KG1 (cell line): ENCODE measurements at places on chromosomes 1 and 21.

DNA sequence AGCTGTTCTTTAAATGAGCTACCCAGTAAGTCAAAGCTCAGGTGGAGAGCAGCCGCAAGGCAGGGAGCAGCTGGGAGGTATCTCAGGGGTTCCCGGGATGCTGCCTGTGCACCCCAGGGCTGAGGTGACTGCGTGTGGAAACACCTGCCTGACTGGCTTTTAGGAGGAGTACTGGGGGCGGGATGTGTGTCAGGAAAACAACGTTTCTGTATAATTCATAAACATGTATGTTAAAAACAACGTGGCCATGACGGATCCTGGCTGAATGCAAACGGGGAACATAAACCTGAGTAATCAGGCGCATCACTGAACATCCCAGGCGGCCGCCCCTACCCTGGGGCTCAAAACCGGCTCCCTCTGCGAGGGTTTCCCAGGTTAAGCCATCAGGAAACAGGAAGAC, 1.5 kb downstream of the C1orf159 start:
- DNase-seq: no peak

- DNase-seq: no peak
These were observed 16.6 kb downstream of the SAMD11 start for GRCh38 chr1:940107-941014.

DNA sequence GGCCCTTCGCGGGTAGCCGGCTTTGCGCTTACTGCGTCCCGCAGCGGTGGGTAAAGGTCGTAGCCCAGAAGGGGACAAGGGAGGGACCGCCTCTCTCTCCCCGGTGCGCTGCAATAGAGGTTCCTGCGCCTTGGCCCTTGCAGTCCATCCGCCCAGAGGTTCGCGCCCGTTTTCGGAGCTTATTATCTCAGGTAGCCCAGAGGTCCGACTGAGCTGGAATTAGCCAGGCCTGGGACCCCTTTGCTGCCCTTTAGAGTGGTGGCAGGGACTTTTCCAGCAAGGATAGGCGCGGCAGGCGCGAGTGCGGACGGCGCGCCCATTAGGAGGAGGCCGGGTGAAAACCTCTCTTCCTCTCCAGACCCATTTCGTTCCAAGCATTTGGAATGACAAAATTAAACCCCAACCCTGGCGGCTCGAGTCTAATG, 5.0 kb downstream of the LHX4 start:
- no peak for DNase-seq

- DNase-seq: no peak
These were observed 8.7 kb upstream of the ZNF691 start for GRCh38 chr1:42837709-42838108.

DNA sequence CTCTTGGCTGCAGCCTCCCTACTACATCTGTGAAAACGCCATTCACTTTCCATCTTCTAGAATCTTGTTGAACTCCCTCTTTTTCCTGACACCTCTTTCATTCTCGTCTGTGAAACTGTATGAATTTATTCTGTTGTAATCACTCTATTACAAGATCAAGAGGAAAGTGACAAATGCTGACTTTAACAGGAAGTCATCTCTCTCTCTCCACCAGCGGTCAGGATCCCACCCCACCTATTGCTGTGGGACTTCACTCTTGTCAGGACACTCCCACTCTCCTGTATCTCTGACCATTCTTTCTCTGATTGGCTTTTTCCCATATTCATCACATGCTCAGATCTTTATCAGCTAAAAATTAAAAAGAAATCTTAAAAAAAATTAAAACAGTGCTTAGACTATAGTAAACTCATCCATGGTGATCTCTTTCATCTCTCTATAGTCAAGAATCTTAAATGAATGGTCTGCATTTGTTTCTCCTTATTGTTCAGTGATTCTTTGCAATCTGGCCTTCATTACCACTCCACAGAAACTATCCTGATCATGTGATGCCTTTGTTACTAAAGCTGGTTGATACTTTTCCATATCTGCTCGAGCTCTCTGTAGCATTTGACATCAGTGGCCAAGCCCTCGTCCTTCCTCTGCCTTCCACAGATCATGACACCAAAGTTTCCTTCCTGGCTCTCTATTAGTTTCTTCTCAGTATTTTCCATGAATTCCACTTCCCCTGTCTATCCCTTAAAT, 113.6 kb downstream of the UCHL5 start:
- no peak for DNase-seq

DNA sequence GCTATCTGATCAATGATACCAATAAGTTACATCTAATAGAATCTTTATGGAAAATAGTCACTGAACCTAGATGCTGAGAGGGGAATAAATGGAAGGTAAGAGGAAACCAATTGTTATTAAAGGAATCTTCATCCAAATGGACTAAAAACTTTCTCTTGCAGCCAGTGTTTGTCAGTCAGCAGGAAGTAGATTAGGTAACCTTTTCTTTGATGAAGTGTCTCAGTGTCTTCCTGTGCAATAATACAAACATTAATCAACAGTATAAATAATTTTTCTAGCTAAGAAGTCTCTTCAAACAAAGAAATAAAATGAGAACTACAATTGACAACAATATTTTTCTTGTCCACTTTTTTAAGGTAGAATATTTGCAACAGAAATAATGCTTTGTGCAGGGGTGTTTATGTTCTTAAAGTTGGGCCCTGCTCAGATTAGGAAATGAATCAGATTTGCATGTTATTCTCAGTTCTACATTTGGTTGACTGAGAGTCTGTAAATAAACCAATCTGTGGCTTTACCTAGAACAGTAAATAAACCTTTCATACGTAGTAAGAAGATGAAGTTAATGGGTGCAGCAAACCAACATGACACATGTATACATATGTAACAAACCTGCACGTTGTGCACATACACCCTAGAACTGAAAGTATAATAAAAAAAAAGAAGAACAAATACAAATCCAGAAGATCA, 391.4 kb downstream of the MRPL39 start:
- DNase-seq: no peak

DNA sequence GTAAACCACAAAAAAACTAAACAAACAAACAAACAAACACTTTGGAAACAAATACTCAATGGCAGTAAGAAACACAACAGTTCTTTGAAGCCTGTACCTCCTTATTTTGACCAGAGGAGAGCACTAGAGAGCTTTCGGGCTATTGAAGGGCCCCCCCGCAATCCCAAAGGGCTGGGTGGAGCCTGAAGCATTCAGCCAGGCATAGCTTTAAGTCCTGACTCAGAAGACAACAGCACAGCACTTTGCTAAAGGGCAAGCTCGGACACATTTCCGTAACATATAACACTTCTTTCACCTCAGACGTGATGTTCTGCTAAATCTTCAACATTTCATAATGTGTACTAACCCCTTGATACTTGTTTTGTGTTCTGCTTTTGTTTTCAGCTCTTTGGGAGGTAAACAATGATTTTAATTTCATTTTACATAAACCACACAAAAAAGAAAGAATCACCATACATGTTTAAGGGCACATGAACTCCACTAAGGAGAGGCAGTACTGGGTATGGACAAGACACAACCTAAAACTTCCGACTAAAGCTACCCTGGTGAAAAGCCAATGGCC, 9.7 kb upstream of the SHCBP1L start:
- DNase-seq: no peak

- DNase-seq: no peak
These were observed 7.4 kb upstream of the IGFN1 start for GRCh38 chr1:201183209-201183608.

DNA sequence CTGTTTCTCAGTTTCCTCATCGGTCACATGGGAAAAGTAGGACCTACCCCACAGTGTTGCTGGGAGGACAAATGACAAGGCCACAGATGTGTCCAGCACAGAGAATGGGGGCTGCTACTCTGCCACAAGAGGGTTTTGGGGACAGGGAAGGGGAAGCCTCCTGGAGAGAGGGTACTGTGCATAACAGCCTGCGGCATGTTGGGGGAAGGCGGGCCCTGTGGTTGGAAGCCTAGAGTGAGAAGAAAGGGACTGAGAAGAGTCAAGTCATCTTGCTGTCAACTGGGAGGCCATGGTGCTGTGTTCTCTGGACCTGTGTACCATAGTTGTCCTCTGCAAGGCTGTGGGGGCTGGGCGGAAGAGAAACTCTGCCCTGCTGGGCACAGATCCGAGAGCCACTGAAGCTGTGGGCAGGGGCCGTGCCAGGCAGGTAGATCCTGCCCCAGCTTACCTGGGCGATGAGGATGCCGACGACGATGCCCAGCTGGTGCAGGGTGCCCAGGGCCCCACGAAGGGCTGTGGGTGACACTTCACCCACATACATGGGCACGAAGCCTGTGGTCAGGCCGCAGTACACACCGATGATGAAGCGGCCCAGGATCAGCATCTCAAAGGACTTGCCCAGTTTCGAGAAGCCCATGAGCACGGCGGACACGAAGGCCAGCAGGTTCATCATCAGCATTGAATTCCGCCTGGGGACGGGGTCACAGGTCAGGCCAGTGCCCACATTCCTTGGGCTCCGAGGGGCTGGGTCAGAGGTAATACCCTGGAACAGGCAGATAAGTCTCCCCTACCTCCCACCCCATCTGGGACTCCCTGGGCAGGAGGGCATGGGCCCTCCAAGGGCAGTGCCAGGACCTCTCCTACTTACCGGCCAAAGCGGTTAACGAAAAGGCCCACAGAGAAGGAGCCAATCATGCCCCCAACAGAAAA, 28.2 kb downstream of the SLC2A1 start:
- DNase-seq: no peak

- DNase-seq: no peak
These were observed 98.5 kb downstream of the RERE start for GRCh38 chr1:8718850-8719361.

- no peak for DNase-seq
These were observed 197.5 kb downstream of the BRINP2 start for GRCh38 chr1:177368255-177368654.

DNA sequence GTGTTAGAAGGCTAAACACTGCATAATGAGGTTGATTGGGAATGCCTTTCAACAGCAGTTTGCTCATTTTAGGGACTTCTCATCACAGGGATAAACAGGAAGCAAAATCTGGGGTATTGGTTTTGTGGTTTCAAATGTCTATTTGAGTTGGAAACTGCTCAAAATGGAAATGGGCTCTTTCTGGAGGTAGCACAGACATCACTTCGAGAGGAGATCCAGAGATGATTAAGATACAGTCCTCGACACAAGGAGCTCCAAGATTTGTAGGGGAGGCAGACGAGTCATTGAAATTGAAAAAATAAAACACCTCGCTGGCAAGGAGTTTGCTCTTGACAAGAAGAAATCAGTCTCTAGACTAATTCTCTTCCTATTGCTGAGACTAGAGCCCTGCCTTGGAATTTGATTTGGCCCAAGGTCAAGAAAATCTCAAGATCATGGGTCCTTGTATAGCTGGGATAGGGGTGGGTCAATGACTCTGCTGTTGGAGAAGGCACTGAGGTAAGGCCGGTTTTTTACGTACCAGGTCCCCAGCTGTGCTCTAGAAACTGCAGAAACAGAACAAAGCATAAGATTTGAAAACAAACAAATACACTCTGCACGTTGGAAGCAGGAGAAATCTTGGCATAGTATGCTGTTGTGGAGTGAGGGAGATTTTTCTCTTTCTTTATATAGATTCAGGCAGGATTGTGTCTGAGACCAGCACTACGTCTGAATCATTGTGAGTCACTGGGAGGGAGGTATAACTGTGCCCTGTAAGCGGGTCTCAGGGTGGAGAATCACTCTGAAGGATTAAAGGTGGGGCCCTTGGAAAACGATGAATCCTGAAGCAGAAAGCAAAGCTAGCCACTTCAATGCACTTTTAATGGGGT, 17.7 kb upstream of the KLHDC8A start:
- no peak for DNase-seq

- DNase-seq: no peak
These were observed 75.3 kb downstream of the SIK1 start for GRCh38 chr21:43351501-43352153.

DNA sequence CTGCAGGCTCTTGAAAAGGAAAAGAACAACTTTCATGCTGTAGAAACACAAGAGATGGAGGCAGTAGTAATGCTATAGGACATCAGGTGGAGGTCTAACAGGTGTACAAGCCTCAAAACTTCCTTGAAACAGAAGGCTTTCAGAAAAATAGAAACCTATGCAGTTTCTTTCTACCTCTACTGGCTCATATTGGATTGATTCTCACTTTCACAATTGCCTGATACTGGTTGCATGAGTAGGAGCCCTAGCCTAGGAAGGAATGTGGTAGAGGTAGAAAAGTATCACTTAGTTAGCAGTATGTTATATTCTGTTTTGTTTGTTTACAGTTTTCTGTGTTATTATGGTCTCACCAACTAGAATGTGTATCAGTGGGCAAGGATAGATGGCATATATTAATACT, 175.4 kb upstream of the GORAB start:
- DNase-seq: no peak

GRCh38 chr1:83693427-83694126, 305.4 kb downstream of the TTLL7 start:
- no peak for DNase-seq

DNA sequence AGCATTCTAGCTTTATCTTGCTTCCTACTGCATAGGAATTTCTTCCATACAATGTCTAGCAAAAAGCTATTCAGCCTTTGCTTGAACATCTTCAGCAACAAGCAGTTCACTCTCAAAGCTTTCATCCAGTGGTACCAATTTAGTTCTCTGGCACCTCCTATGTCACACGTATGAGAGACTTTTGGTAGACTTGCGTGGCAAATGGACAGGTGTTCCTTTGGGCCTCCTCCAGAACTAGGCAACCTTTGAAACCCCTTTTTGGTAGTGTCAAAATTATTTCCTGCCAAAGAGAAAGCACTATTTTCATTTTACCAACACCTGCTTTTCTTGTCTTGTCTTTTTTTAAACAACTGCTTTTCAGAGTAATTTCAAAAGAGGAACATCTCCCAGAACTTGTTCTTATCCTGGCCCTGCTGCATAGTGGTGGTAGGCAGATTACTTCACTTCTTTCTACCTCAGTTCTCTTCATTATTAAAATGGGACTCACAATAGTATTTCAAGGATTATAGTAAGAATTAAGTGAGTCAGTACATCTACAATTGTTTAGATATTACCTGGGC, 122.4 kb downstream of the MAST2 start:
- DNase-seq: no peak

- DNase-seq: no peak
These were observed 25.2 kb downstream of the MAPKAPK2 start for GRCh38 chr1:206709772-206710459.

- DNase-seq: no peak
These were observed 68.2 kb downstream of the LHX9 start for GRCh38 chr1:197985351-197985750.
